Activated CD8-positive, alpha-beta T cell treated with anti-CD3 and anti-CD28 coated beads for 36 hours (primary cell): ENCODE measurements at places on chromosomes 1 and 21. TPM values are rescaled to one million over a fixed set of nuclear protein-coding genes. Genes with fewer than 3 reads are reported as not detected.
A peak's percentile ranks its signal among the peaks of the same experiment; 100 is the strongest.

The NCAM2 gene
- not detected for total RNA-seq

- H3K4me1 ChIP-seq, result no peaks in the 10 kb centered on the region
- H3K27me3 ChIP-seq, result peaks cover 15% of the 10 kb centered on the region
- no peak overlapping the region for H3K27ac ChIP-seq
Measured at GRCh38 chr1:6157528-6158174, 22.5 kb downstream of the CHD5 start.

GRCh38 chr1:237751090-237751489 lies 139.6 kb downstream of the ZP4 start:
- H3K4me3 ChIP-seq, result no peak overlapping the region
- no peaks in the 10 kb centered on the region for H3K36me3 ChIP-seq
- H3K27ac ChIP-seq, result no peak overlapping the region
- DNase-seq, result no peak
- no peaks in the 10 kb centered on the region for H3K4me1 ChIP-seq
- H3K27me3 ChIP-seq, result no peaks in the 10 kb centered on the region

The TMCO2 gene
- not detected for total RNA-seq

GRCh38 chr1:75338616-75339483 lies 204.7 kb downstream of the LHX8 start:
- H3K4me3 ChIP-seq, result no peak overlapping the region
- no peak for DNase-seq
- no peak overlapping the region for H3K27ac ChIP-seq
- H3K36me3 ChIP-seq, result no peaks in the 10 kb centered on the region
- H3K27me3 ChIP-seq, result peaks cover 1% of the 10 kb centered on the region
- no peaks in the 10 kb centered on the region for H3K4me1 ChIP-seq

GRCh38 chr1:100545855-100546254 lies 7.9 kb downstream of the GPR88 start:
- H3K27me3 ChIP-seq, result peaks cover 21% of the 10 kb centered on the region
- peaks cover 2% of the 10 kb centered on the region for H3K4me1 ChIP-seq
- no peaks in the 10 kb centered on the region for H3K36me3 ChIP-seq
- H3K4me3 ChIP-seq, result no peak overlapping the region
- no peak for DNase-seq
- no peak overlapping the region for H3K27ac ChIP-seq

The HLX gene
- not detected for total RNA-seq

DNA sequence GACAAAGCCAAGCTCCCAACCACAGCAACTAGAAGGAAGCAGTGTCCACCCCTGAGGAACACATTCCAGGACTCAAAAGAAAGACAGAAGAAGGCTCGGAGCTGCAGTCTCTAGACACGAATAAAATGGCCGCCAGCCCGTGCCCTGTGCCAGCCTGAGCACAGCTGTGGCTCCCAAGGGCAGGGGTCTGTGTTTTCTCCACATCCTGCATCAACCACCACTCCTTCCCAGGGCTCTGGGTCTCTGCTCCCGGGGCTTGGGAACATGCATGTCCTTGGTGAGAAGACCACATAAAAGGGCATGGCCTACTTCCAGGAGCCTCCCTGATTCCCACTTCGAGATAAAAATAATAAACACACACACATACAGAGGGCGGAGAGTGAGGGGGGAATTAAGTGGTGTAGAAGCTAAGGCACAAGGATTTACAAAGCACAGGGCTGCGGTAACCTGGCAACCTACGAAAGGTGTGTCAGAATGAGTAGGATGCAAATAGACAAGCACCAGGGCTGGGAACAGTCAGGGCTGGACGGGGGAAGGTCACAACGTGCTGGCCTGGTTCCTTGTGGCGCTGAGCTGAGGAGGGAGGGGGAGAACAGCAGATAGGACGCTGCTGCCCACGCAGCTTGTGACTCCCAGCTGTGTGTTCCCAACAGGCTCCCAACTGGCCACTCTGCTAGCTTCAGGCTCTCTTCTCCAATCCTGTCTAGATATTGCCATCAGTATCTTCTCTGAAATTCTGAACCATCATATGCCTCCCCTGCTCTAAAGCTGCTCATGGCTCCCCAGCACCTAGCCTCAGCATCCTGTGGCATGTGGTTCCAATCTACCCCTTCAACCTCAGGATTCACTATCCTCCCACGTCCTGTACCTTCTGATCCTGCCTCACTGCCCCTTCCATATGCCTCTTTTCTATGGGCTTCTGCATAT lies 72.5 kb downstream of the CD34 start:
- peaks cover 72% of the 10 kb centered on the region for H3K4me1 ChIP-seq
- peaks cover 38% of the 10 kb centered on the region for H3K36me3 ChIP-seq
- peak overlapping the region; percentile 73 for H3K27ac ChIP-seq
- DNase-seq, result no peak
- no peaks in the 10 kb centered on the region for H3K27me3 ChIP-seq

- no peaks in the 10 kb centered on the region for H3K4me1 ChIP-seq
- H3K27ac ChIP-seq, result no peak overlapping the region
- peaks cover 19% of the 10 kb centered on the region for H3K27me3 ChIP-seq
Measured at GRCh38 chr1:48619539-48619938, 147.5 kb upstream of the SPATA6 start.

- no peak overlapping the region for H3K27ac ChIP-seq
- peaks cover 51% of the 10 kb centered on the region for H3K4me1 ChIP-seq
- H3K36me3 ChIP-seq, result no peaks in the 10 kb centered on the region
- H3K27me3 ChIP-seq, result no peaks in the 10 kb centered on the region
Measured at GRCh38 chr1:203671047-203671446, 44.4 kb downstream of the ATP2B4 start.
